ENCODE measurements at places on chromosomes 2 and 18. TPM values are rescaled to one million over a fixed set of nuclear protein-coding genes. Genes with fewer than 3 reads are reported as not detected.

DNA sequence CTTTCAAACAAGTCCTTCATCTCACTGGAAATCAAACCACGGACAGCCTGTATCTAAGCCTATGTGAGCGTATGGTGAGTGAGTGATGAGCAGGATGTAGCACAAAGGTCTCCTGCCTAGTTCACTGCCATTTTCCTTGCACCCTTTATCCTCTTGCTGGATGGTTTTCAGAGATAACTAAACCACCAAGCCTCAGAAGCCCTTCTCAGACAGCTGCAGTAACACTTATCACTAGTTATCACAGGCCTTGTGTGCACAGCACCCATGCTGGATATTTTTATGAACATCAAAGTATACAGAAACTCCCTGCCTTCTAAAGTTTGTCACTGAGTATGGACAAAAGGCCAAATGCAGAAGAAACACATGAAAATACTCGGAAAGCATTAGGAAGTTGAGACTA, 69.5 kb downstream of the C1D start:
- no peaks in the 10 kb centered on the region for H3K27me3 ChIP-seq
- no peak overlapping the region for H3K4me3 ChIP-seq
- H3K4me1 ChIP-seq: no peaks in the 10 kb centered on the region
- no peak for DNase-seq

DNA sequence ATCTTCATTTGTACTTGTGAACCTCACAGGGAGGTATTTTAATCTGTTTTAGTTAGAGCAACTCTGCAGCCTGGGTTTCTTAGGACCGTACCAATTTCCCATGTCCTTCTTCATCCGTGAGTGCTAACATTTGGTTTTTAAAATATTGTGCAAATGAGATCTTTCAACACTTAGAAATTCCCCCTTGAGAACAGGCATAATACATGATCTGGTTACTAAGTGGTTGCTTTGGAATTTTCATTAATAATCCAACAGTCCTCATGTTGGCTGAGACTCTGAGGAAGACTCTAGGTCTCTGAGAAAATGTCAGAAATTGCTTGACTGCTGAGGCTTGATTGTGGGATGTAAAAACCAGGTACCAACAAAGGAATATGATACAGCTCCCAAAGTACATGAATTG, 125.6 kb upstream of the CDCA7 start:
- H3K27ac ChIP-seq: no peak overlapping the region

DNA sequence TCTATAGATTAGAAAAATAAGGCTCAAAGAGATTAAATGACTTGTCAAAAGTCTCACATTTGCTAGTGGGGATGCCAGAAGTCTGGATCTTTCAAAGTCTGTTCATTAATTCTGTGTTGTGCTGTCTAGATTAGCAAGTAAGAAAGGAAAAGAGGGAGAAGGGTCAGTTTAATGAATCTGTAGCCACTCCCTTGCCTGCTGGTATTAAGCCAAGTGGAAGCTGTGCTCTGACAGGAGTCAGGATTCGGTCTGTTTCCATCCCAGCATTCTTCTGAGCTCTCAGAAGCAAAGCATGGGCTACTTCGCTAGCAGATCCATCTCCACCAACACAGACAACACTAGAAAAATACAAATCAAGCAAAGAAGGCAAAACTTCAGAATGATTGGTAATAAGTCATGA, 98.5 kb downstream of the CERKL start:
- no peaks in the 10 kb centered on the region for H3K4me1 ChIP-seq
- no peaks in the 10 kb centered on the region for H3K27me3 ChIP-seq
- no peak overlapping the region for H3K4me3 ChIP-seq
- H3K27ac ChIP-seq: no peak overlapping the region
- no peaks in the 10 kb centered on the region for H3K36me3 ChIP-seq

GRCh38 chr18:50358844-50359243, 16.0 kb upstream of the SKA1 start:
- no peak overlapping the region for H3K27ac ChIP-seq
- DNase-seq: no peak
- no peak overlapping the region for H3K4me3 ChIP-seq
- no peaks in the 10 kb centered on the region for H3K4me1 ChIP-seq
- no peaks in the 10 kb centered on the region for H3K36me3 ChIP-seq

- peak overlapping the region; percentile 54 for H3K27ac ChIP-seq
- H3K4me3 ChIP-seq: no peak overlapping the region
- DNase-seq: peak; percentile 69
Measured at GRCh38 chr2:230866756-230867523, 2.2 kb downstream of the ITM2C start.

DNA sequence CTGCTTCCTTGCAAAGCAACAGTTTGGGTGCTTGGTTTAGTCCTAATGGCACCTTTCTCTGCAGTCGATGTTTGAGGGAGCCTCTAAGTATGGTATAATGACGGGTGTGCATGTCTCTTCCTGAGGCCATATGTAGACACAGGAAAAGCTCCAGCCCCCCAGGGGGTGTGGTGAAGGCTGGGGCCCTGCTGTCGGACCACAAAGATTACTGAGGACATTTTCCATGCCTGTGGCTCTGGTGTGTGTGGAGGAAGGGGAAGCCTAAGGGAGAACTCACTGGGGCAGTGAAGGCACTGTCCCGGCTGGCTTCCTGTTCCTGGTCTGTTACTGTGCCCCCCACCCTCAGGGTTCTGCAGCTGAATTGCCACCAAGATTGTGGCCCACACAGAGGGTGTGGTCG, 187.1 kb downstream of the FHOD3 start:
- H3K4me1 ChIP-seq: no peaks in the 10 kb centered on the region
- H3K4me3 ChIP-seq: no peak overlapping the region
- H3K36me3 ChIP-seq: no peaks in the 10 kb centered on the region
- no peaks in the 10 kb centered on the region for H3K27me3 ChIP-seq
- no peak overlapping the region for H3K27ac ChIP-seq

DNA sequence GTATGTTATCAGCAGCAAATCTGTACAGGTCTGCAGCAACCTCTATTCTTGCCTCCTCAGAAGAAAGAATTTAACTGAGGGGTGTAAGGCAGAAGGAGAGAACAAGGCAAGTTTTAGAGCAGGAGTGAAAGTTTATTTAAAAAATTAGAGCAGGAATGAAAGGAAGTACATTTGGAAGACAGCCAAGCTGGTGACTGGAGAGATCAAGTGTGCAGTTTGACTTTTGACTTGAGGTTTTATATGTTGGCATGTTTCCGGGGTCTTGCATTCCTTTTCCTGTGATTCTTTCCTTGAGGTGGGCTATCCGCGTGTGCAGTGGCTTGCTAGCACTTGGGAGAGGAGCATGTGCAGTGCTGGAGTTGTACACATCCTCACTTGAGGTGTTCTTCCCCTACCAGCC, 16.5 kb upstream of the CERS6 start:
- H3K36me3 ChIP-seq: no peaks in the 10 kb centered on the region
- DNase-seq: no peak
- no peak overlapping the region for H3K4me3 ChIP-seq
- H3K27ac ChIP-seq: no peak overlapping the region

- no peaks in the 10 kb centered on the region for H3K36me3 ChIP-seq
- H3K4me1 ChIP-seq: peaks cover 48% of the 10 kb centered on the region
- no peak overlapping the region for H3K27ac ChIP-seq
- H3K4me3 ChIP-seq: peak overlapping the region; percentile 25
- H3K27me3 ChIP-seq: peaks cover 34% of the 10 kb centered on the region
Measured at GRCh38 chr18:48137374-48138081, 207.1 kb upstream of the SMAD2 start.

The ANKRD39 gene
- total RNA-seq: 7.5 TPM

The DSC2 gene
- 3.5 TPM for total RNA-seq

The LRATD1 gene
- 4.8 TPM for total RNA-seq

The FBXO36 gene
- total RNA-seq: 2.8 TPM

The REG3A gene
- total RNA-seq: not detected
